ENCODE measurements at places on chromosomes 12 and 14. TPM values are rescaled to one million over a fixed set of nuclear protein-coding genes. Genes with fewer than 3 reads are reported as not detected.

DNA sequence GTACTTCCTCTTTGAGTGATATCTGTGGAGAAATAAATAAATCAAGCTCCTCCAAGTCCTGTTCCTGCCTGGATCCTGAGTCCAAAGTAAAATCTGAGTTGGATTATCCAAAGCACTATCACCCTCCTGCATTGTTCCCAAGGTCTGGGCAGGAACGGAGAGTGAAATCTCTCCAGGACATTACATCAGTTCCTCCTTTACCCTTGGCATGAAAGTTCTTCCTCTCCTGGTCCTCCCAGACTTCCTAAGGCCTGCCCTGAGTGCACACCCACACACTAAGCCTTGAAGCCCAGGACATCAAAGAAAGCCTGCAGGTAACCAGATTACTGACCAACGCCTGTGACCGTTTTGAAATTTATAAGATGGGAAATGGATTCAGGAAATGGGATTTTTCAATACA lies 206.8 kb upstream of the BCL2L14 start:
- DNase-seq = no peak

- no peak for DNase-seq
These were observed 35.5 kb downstream of the TSPAN11 start for GRCh38 chr12:30962047-30962446.

Gene KLRC2
- not detected for total RNA-seq

Gene FANCM
- 21.1 TPM for total RNA-seq

- peak; percentile 24 for DNase-seq
These were observed 7.1 kb upstream of the CCDC175 start for GRCh38 chr14:59583755-59584154.

Gene TSPAN9
- 17.2 TPM for total RNA-seq

DNA sequence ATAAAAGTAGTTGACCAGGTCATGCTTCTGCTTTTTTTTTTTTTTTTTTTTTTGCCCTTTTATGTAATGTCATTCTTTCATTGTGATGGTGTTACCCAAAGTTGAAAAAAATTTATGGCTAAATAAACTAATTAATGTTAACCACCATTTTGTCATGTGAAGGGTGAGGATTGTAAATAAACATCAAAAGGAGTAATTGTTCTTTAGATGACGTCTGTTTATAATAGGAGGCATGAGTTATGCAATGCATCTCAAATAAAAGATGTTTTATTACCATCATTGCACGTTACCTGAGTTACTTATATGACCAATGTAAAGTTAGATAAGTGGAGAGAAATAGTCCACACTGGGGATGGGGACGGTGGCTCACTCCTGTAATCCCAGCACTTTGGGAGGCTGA lies 349.9 kb upstream of the PDE3A start:
- DNase-seq = no peak

Gene ARG2
- total RNA-seq = 67.2 TPM

GRCh38 chr12:121925358-121925695 lies 6.9 kb downstream of the CFAP251 start:
- no peak for DNase-seq

DNA sequence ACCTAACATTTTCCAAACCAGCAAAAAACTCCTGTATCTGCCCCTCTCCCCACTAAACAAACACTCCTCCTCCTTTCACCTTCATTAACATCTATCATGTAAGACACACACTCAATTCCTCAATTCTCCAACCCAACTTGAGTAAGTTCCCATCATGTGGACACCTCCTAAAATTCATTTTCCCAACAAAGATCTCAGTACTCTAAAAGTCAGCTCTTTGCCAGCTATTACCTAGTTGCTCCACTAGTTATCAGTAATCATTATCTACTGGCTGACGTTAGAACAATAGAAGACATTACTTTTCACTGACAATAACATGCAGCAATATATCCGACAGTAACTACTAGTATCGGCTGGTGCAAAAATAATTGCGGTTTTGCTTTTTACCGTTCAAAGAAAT lies 42.1 kb downstream of the HNRNPC start:
- no peak for DNase-seq

DNA sequence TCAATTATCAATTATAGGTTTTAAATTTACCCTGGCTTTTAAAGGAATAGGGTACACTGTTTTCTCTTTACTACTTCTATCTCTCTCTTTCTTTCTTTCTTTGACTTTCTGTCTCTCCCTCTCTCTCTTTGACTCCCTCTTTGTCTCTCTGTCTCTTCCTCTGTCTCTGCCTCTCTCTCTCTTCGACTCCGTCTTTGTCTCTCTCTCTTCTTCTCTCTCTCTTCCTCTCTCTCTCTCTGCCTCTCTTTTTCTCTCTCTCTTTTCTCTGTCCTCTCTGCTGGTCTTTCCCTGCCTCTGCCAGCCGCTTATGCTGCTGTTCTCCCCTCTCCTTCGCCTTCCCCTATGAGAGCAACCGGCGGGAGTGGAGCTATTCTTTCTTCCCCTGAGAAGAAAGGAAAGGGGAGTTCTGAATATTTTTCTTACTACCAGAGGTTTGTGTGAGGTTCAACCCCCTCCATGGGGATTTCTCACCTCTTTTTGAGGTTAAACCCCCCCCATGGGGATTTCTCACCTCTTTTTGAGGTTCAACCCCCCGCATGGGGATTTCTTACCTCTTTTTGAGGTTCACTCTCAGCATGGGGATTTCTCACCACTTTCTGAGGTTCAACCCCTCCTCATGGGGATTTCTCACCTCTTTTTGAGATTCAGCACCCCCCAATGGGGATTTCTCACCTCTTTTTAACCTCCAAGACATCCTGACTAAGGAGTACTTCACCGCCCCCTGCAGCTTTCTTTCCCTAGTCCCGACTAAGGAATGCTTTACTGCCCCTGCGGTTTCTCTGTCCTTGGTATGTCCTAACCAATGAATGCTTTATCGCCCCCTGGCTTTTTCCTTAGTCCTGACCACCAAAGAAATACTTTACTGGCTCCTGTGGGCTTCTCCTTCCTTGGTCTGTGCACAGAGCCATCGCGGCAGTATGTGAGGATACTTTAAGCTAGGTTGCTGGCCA lies 27.4 kb upstream of the DDHD1 start:
- peak; percentile 96 for DNase-seq

DNA sequence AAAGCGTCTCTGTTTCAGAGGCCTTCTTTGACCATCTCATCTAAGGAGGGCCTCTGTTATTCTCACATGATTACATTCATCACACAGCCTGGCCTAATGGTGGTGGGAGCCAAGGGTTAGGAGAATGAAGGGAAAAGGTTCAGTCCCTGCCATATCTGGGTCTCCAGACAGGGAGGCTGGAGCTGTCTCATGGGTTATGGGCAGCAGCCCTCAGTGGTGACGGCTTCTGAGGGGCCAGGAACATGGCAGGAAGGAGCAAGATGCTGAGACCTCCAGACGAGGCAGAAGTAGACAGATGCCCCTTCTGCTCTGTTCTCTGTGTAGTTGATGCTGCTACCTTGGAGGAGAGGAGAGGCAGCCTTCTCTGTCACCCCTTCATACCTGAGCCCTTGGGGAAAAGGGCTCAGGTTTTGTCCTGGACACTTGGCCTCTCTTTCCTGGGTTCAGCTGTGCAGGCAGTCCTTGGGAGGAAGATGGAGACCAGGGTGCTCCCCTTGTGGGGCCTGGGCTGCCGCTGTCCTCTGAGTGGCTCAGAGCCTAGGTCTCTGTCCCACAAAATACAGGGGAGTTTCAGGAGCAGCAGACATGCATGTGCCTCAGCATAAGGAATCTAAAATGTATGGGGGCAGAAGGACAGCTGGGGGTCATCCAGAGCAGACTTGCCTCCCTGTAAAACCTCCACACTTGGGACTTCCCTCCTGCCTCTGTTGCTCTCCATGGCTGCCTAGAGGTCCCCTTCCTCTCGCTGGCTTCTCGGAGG lies 3.6 kb downstream of the IFI27L2 start:
- no peak for DNase-seq
